ENCODE measurements at places on chromosomes 3 and 15.

- no peak for DNase-seq
These were observed 27.0 kb downstream of the TM2D3 start for GRCh38 chr15:101625184-101625583.

DNA sequence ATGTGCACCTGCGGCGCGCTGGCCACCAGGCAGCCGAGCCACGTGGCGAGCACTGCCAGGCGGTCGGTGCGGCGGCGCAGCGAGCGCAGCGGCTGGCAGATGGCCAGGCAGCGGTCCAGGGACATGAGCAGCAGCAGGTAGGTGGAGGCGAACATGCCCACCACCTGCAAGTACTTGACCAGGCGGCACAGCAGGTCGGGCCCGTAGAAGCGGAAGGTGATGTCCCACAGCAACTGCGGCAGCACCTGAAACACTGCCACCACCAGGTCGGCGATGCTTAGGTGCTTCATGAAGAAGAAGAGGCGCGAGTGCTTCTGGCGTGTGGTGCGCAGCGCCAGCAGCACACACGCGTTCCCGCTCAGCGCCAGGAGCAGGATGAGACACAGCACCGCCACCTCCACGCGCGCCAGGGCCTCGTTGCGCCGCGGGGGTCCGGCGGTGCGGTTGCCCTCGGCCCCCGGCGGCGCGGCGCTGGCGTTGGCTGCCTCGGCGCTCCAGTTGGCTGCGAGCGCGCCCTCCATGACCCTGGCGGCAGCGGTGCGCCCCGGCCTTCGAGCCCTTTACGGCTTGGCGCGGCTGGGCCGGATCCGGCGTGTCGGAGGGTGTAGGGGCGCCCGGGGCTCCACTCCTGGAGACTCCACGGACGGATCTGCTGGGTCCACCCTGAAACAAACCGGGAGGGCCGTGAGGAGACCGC lies 1.6 kb downstream of the OXTR start:
- DNase-seq = no peak

DNA sequence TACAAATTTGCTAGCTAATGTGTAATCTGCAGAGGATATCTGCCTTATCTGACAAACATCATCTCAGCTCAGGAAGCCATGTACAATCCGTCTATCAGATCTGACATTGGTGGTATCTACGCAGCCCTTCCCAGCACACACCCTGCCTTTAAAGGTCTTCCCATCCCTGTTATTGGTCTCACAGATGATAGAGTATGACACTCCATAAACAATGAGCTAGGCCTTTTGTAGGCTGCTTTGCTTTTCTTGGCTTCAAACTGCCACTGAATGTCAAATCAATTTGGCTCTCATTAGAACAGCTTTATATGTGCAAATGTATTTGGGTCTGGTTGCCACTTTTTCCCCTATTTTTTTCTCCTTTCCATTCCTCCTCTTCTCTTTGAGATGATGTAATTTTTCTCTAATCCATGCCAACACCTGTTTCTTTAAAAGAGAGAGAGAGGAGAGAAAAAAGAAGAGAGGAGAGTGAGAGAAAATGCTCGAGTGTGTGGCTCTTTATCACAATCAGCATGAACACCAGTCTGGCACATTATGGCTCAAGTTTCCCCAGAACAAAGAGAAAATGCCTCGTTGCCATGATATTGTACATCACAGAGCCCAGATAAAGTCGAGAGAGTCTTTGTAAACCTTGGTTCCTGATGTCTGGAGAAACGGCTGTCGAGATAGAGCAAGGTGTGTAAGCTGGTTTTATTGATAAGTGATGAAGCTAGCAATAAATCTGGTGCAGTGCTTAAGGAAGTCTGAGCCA lies 80.8 kb upstream of the DPH6 start:
- DNase-seq = no peak

DNA sequence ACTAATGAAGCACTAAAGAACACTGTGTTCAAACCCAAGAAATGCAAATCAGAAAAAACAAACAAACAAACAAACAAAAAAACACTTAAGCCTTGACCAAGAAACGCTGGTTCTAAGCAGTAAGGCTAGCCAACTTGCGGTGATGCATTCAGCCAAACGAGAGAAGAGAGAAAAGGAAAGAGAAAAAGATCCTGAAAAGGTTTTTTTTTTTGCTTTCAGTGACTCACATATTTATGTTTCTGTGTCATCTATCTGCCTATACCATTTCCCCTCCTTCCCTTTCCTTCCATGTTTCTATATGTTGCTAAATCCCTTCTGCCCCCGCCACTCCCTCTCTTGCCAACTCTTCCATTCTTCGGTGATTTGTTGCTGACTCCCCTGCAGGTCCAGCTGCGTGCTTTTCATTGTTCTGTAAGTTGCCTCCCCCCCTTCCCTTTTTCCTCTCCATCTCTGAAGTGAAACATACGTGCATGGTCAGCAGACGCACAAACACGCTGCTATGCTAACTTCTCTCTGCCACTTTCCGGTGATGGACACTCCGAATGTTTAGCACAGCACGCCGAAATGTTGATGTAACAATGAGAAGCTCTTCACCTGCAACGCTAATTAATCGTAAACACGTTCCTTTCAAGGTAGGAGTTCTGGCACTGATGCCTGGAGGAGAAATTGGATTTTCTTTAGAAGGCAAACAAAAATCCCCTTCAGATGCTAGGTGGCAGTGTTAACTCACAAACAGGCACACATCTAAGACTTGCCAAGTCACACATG lies 154.4 kb downstream of the TUSC7 start:
- no peak for DNase-seq

DNA sequence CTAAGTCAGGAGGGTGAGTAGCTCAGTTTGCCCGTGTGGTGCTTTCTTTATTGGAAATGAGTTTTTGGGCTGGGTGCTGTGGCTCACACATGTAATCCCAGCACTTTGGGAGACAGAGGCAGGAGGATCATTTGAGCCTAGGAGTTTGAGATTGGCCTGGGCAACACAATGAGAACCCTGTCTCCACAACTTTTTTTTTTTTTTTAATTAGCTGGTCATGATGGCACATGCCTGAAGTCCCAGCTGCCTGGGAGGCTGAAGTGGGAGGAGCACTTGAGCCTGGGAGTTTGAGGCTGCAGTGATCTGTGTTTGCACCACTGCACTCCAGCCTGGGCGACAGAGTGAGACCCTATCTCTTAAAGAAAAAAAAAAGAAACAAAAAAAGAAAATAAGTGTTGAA lies 174.9 kb downstream of the NSMCE3 start:
- no peak for DNase-seq

DNA sequence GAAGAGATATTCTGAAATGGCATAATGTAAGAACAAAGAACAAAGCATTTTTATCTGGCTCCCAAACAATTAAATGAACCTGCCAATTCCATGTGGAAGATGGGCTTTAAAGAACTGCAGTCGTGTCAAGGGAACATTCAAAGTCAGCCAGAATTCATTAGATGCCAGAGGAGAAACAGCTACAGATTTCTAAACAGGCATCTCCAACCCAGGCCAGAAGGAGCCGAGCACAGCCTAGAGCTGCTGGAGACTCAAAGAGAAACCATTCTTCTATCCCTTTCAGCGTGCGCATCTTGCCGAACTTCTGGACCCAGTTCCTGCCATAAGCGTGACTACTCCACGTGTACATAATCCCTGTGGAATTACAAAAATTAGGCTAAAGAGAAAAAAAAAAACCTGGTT lies 60.4 kb downstream of the MB21D2 start:
- DNase-seq = no peak

DNA sequence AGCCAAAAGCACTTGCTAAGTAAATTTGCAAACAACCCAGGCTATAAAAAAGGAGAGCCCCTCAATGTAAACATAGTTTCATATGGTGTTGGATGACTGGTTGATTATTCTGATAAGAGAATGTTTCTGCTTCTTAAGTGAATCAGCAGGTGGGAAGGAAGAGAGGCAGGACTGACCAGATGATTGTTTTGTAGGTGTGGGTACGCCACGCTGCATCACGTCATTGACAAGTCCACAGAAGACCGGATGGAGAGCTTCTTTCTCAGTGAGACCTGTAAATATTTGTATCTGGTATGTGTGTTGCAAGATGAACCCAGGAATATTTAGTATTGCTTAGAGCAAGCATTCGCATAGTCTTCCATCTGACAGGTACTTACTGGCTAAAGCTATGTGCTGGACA lies 23.4 kb downstream of the EDEM1 start:
- no peak for DNase-seq

DNA sequence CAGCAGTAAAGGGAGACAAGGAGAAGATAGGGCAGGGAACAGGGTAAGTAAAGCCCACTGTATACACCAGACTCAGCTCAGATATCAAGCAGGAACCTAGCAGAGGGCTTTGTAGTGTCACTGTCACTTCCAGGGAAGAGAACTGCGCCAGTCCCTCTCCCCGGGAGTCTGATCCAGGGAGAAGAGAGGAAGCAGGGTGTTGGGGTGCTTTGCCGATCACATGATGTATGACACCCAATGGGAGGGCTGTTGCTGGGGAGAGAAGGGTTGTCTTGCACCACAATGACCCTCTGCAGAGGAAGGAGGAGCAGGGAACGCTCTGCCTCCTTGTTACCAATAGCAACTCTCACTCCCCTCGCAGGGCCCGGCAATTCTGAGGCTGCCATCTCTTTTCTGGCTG lies 147.2 kb upstream of the SLC2A2 start:
- DNase-seq = no peak

DNA sequence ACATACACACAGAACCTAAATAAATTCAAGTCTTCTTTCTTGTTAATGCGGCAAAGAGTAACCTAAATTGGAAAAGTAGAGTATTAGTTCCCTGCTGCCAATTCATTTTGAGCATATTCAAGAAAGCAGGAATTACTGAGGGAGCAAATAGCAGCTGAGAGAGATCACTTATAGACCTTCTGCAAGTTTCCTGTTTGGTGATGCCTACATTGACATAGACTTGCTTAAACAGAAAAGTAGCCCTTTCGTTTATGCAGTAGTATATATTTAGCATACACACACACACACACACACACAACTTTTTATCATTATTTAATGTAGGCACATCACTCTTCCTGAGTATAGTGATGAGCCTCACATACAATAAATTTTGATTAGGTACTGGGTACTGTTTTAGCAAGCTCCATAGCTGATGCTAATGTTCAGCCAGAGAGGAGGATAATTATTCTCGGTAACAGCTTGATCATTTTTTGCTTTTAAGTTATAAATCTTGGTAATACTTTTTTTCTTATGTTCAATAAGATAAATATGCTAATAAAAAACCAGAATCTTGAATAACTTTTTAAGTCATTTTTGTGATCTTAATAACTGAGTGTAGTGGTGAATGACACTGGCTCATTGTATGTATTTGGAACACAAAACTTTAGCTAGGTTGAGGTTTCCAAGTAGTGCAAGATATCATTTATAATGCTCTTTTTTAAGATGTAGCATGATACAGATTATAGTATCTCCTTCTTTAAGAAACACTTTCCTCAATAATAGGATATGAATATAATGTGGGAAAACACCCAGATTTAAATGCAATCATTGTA lies 174.7 kb downstream of the MBNL1 start:
- no peak for DNase-seq

DNA sequence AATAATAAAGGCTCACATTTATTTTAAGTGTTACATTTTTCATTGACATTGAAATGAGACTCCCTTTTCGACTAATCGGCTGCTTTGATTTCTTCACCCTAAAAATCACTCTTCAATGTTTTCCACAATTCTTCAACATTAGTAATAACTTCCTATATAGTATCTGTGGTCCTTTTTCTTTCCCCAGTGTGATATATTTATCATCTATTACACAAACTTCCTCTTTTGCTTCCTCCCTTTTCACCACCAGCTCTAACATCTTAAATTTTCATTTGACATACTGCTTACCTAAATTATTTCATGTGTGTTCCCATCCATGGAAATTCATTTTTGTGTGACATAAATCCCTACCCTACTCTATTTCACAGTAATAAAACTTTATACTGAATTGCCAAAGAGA lies 244.4 kb downstream of the TIGIT start:
- no peak for DNase-seq

DNA sequence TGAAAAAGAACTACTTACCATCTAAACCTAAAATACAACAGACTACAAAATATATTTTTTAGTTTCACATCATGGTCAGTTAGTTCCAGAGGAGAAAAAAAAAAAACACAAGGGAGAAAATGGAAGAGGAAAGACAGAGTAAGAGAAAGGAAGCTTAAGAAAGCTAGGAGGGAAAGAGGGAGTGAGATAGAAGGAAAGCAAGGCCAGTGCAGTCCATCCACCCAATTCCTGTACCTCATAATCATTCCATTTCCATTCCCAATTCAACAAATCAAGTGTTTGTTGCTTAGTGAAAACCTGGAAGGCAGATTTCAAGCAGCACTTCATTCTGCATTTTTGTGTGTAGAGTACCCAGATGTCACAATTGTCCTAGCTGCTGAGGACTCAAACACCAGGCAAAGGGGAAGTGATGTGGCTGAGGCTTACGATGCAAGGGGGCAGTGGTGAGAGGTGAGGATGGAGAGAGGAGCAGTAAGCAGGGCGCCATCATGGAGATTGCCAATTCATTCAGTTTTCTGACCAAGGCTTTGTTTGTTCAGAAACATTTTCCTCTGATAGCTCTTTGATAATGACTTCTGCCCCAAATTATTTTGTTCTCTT lies 83.6 kb upstream of the GSK3B start:
- no peak for DNase-seq

DNA sequence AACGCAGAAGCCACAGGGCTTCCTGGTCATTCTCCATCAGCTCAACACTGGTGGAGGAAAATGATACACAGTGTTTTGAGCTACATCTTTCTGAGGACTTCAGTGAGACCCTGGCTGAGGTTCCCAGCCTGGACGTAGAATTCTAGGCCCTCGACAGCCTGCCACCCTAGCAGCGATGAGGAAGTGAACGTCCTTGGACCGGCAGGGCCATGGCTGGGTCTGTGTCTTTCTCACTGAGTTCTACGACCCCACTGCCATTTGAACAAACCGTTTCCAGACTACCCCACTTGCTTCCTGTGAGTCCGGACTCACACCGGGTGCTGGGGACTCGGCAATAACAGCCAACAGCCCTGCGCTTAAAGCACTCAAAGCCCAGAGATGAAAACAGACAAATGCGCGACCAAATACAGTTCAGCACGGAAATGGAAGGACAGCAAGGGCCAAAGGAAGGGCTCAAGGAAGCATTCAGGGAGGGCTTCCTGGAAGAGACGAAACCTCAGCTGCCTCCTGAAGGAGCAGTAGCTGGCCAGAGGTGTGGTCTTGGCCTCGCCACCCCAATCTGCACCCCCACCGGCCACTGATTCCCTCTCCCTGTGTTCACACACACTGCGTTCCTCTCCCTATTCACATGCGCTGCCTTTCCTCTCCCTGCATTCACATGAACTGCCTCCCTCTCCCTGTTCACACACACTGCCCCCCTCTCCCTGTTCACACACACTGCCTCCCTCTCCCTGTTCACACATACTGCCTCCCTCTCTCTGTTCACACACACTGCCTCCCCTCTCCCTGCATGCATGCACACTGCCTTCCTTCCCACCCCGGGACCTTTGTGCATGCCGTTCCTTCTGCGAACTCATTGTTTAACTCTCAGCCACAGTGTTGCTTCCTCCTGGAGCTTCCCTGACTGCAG lies 136.3 kb upstream of the PRR20G start:
- no peak for DNase-seq
